Activated T-helper 17 cell treated with anti-CD3 and anti-CD28 coated beads, Interleukin-2, amount 50 U/mL, for 72 hours (primary cell): ENCODE measurements at places on chromosomes 7 and 10. TPM values are rescaled to one million over a fixed set of nuclear protein-coding genes. Genes with fewer than 3 reads are reported as not detected.
A peak's percentile ranks its signal among the peaks of the same experiment; 100 is the strongest.

The GRM3 gene
- not detected for total RNA-seq

The VGF gene
- 0.13 TPM for total RNA-seq

The ZNF25 gene
- 5.7 TPM for total RNA-seq

DNA sequence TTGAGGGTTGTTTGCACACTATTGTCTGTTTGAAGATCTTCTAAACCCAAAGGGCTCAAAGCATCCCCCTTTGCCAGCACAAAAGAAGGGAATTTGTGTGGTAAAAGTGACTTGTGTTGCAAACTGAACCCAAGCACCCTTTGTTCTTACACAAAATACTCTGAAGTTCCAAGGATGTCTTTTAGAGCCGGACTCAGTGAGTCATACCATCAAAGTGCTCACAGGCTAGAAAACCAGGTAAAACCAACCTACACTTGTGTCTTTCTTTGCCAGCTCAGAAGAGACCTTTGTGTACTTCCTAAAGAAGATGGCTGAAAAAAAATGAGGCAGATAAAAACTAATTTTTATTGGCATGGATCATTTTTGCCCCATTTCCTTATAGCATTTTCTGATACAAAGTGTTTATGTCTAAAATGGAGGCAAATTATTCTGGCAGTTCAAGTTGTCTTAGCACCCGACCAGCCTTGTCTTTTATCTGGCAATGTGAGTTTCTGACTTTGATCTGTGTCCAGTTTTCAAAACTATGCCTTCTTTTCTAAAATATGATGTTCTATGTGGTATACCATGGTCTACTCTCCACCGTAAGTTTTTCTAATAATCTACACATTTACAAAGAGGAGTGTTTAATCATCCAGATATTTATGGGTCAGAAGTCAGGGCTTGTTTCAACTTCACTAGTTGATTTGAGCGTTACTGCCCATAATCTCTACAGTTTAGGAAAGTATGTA is 128.4 kb upstream of the FZD1 start:
- no peak for ATAC-seq

DNA sequence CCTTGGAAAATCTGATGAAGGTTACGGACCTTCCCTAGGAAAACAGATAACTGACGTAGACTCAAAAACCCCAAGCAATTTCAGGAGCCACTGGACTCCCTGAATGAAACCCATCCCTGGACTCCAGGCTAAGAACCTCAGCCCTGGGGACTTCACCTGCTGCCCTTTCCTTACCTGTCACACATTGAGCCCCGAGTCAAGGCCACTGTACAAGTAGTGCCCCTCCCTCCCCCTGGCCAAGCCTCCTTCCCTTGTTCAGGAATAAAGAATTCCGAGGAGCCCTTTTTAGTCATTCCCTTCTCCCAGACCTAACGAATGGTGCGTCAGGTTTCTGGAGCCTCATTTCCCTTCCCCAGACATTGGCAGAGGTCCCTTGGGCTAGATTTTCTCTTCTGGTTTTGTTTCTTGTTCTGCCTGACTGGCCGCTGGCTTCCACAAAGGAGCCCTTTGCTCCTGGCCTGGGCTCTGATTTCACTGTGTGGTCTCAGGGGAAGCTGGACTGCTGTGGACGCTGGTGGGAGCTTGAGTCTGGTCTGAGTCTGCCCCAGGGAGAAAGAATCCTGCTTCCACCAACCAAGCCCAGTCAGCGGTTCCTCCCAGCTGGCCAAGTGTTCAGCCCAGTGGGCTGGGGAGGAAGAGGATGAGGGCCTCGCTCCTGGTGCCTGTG is 31.7 kb downstream of the ZNF775 start:
- no peak for ATAC-seq

DNA sequence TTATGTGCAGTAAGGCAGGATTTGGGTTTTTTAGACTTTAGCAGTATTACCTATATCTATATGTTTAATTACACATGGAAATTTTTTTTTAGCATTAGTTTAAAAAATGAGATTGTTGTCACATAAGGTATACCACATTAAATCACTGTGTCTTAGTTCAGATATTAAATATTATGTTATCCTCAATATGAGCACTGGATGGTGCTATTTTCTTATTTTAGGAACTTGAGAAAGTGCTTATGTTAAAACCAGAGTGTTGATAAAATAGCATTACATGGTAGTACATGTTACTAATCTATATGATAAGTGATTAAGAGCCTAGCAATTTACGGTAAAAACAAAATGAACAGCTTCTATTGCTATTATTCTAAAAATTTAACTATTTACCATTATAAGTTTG is 28.8 kb downstream of the MIOS start:
- ATAC-seq = no peak

DNA sequence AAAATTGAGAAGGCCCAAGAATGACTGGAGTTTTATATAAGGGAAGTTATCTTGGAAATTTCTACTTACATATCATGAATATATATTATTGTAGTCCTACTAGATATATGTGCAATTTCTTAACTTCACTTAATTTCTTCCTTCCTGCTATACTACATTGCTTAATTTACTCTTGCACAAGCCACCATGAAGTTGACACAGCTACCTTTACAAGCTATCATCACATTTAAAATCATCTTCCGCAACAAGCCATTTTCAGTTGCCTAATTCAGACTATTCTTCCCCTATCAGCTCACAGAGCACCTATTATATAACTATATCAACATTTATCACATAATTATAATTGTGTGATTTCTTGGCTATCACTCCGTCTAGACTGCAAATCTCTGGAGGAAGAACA is 418.4 kb downstream of the PARD3 start:
- ATAC-seq = no peak

GRCh38 chr10:129096065-129096984 is 370.7 kb upstream of the MGMT start:
- ATAC-seq = no peak

- no peak for ATAC-seq
These were observed 10.2 kb downstream of the UBN2 start for GRCh38 chr7:139241258-139241657.

- ATAC-seq = peak; percentile 37
These were observed 105.2 kb downstream of the NEURL1 start for GRCh38 chr10:103598654-103599115.

GRCh38 chr7:75667938-75668337 is 70.8 kb downstream of the HIP1 start:
- ATAC-seq = no peak

DNA sequence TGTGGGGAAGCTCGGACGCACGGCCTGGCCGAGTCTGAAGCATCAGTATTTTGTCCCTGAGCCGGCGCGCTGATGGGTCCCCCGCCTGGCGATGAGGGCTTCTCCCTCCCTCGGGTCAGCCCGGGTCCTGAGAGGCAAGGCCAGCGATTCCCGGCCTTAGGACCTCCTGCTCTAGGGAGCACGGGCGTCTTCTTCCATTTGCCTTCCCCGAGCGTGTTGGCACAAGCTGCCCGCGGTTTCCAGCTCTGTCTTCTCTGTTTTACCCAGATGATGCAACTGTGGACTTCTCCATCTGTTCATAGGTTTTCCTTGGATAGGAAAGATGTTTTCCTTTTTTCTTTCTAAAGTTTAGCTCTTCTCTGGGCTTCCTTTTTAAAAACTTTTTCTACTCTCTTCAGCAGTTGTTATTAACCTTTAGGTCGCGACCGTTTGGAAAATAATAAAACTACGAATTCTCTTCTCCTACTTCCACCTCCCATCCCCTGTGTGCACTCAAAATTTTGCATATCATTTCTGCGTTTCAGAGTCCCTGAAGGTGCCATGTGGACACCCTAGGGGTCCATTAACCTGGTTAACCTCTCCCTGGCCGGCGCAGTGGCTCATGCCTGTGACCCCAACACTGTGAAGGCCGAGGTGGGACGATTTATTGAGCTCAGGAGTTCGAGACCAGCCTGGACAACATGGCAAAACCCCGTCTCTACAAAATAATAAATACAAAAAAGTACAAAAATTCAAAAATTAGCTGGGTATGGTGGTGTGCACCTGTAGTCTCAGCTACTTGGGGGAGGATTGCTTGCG is 1.4 kb upstream of the SLC25A28 start:
- ATAC-seq = no peak

- no peak for ATAC-seq
These were observed 35.2 kb upstream of the ITGA8 start for GRCh38 chr10:15754937-15755336.

DNA sequence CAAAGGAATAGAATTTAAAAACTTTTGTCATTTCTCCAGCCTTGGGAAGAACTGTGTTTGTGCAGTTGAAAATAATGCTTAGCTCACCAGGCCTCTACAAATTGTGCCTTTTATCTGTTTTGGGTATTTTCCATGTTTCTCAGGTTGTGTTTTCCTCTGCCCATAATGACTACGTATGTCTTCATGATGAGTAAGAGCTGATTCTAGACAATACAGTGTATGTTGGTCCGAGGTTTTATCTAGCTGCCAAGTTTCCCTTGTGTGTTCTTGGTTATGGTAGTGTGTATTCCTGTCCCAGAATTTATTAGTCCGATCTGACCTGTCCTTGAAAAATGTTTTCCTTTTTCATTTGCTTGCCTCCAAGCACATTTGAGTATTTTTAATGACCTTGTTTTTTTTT is 83.7 kb upstream of the GLCCI1 start:
- ATAC-seq = peak; percentile 47
